ENCODE measurements at places on chromosomes 3 and 15. TPM values are rescaled to one million over a fixed set of nuclear protein-coding genes. Genes with fewer than 3 reads are reported as not detected.
A peak's percentile ranks its signal among the peaks of the same experiment; 100 is the strongest.

DNA sequence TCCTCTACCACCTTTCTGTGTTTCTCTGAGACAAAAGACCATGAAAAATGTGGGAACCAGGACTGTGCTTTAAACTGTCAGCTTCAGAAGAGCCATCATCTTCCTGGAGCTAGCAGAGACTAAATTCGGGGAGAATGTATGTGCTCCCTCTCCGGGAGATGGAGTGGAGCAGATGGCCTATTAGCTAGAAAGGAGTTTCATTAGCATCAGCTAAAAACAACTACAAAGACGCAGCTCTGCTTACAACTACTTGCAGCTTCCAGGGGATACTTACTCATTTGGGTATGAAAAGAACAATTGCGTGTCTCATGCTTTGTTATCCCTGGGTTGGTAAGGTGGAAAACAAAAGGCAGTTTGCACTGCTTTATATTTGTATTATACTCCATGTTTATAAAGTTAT, 159.6 kb downstream of the MFSD1 start:
- no peak overlapping the region for H3K4me3 ChIP-seq
- no peaks in the 10 kb centered on the region for H3K36me3 ChIP-seq
- no peaks in the 10 kb centered on the region for H3K4me1 ChIP-seq
- DNase-seq = no peak

- no peak for DNase-seq
- no peak overlapping the region for H3K27ac ChIP-seq
- H3K4me1 ChIP-seq = no peaks in the 10 kb centered on the region
- no peaks in the 10 kb centered on the region for H3K27me3 ChIP-seq
Measured at GRCh38 chr3:51283421-51283820, 101.7 kb upstream of the MANF start.

WDR93 gene
- polyA plus RNA-seq = 0.09 TPM

- no peaks in the 10 kb centered on the region for H3K27me3 ChIP-seq
- H3K27ac ChIP-seq = peak overlapping the region; percentile 63
- no peaks in the 10 kb centered on the region for H3K36me3 ChIP-seq
- no peaks in the 10 kb centered on the region for H3K4me1 ChIP-seq
- no peak overlapping the region for H3K4me3 ChIP-seq
Measured at GRCh38 chr3:45553469-45553974, 41.0 kb upstream of the LIMD1 start.

- H3K27ac ChIP-seq = no peak overlapping the region
- H3K27me3 ChIP-seq = no peaks in the 10 kb centered on the region
- H3K4me3 ChIP-seq = no peak overlapping the region
- DNase-seq = no peak
- no peaks in the 10 kb centered on the region for H3K4me1 ChIP-seq
Measured at GRCh38 chr3:77605865-77606264, 566.0 kb downstream of the ROBO2 start.

GRCh38 chr3:37542331-37542730, 319.3 kb upstream of the CTDSPL start:
- no peak for DNase-seq
- H3K36me3 ChIP-seq = no peaks in the 10 kb centered on the region
- no peak overlapping the region for H3K4me3 ChIP-seq
- H3K4me1 ChIP-seq = no peaks in the 10 kb centered on the region

DNA sequence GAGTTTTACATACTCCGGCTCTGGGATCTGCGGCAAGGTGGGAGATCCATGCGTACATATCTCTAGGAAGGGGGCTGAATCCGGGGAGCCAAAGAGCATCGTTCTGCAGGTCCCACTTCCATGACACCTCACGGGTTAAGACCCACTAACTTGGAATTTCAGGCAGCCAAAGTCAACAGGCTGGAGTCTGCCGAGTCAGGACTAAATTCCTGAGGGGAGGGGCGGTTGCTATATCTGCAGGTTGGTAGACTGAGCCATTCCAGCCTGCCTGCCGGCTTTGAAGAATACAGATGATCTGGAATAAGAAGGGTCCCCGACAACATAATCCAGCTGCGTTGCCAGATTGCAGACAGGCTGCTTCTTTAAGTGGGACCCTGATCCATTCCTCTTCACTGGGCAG, 65.4 kb upstream of the PEX5L start:
- H3K27me3 ChIP-seq = no peaks in the 10 kb centered on the region
- H3K4me3 ChIP-seq = no peak overlapping the region
- DNase-seq = no peak
- H3K27ac ChIP-seq = no peak overlapping the region

DNA sequence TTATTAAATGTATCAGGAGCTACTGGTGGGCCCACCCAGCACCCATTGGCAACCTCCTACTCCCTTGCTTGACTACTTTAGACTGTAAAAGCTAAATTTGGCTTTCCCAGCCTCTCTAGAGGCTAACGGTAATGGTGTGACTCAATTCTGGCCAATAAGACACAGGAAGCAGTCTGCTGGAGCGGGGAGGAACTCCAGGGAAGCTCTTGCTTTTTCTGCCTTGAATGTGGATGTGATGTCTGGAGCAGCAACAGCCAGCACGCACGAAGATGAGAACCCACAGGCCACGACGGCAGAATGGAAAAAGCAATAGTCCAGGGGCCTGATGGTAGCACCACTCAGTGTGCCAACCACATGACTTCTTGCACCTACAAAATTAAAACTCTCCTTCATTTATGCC, 39.9 kb downstream of the RAB6B start:
- H3K4me3 ChIP-seq = no peak overlapping the region
- no peaks in the 10 kb centered on the region for H3K36me3 ChIP-seq
- no peak for DNase-seq
- H3K4me1 ChIP-seq = no peaks in the 10 kb centered on the region

DNA sequence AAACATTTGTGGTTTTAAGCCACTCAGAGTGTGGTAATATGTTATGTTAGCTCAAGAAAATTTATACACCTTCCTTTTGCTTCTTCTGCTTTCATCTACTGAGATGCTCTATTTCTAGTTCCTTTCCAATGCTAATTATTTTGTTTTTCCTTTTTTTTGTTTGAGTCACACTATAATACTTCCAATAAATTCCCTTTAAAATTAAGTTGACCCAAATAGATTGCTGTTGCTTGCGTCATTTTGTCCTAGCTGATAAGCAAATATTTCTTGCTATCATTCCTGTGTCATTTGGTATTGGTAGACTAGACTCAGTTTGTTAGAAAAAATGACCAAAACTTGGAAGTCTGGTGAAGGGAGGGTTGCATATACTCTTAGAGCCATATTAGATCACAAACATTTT, 437.0 kb upstream of the CNTN6 start:
- no peaks in the 10 kb centered on the region for H3K27me3 ChIP-seq
- H3K36me3 ChIP-seq = no peaks in the 10 kb centered on the region
- no peak for DNase-seq
- H3K27ac ChIP-seq = no peak overlapping the region
- no peaks in the 10 kb centered on the region for H3K4me1 ChIP-seq

DNA sequence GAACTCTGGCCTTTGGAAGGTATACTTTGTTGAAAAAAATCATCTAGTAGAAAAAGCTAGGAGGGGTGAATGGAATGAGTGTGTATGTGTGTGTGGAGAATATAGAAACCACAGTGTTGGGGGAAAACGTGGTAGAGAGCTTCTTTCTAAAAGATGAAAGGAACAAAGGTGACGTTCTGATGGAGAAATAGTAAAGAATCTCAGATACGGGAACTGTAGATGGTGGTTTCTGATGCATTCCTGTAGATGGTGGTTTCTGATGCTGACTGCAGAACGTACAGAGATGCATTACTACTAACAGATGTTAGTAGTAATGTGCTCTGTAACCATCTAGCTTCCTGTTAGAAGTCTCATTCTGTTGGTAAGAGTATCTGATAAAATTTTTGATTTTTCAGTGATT, 60.2 kb downstream of the VPS8 start:
- no peak overlapping the region for H3K27ac ChIP-seq
- H3K4me3 ChIP-seq = no peak overlapping the region
- peaks cover 5% of the 10 kb centered on the region for H3K36me3 ChIP-seq

NRG4 gene
- polyA plus RNA-seq = not detected

GRCh38 chr15:77183066-77183465, 112.2 kb upstream of the TSPAN3 start:
- no peak overlapping the region for H3K27ac ChIP-seq
- DNase-seq = no peak

- DNase-seq = no peak
- peaks cover 56% of the 10 kb centered on the region for H3K36me3 ChIP-seq
- no peak overlapping the region for H3K27ac ChIP-seq
- H3K27me3 ChIP-seq = no peaks in the 10 kb centered on the region
- no peaks in the 10 kb centered on the region for H3K4me1 ChIP-seq
Measured at GRCh38 chr3:126442856-126443242, 32.8 kb downstream of the ZXDC start.

DNA sequence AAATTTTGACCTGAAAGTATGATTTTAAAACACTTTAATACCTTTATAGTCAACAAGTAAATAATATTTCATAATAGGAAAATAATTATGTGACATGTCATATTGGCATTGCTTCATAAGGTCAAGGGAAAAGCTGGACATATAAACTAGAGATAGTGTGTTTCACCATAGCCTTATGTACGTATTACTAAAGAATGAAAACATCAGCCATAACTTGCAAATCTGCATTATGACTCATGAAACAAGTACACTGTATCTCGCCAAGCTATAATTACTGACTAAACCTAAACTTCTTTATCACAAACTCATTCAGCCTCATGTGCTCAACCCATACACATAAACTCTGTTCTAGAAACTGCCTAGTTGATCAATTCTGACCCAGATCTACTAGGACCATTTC, 950.1 kb downstream of the FHIT start:
- no peaks in the 10 kb centered on the region for H3K36me3 ChIP-seq
- no peaks in the 10 kb centered on the region for H3K4me1 ChIP-seq
- H3K27me3 ChIP-seq = no peaks in the 10 kb centered on the region
- no peak overlapping the region for H3K4me3 ChIP-seq

EPHB1 gene
- not detected for polyA plus RNA-seq

Data from small intestine (tissue), 16 donors.